ENCODE measurements at places on chromosomes 7 and 10. TPM values are rescaled to one million over a fixed set of nuclear protein-coding genes. Genes with fewer than 3 reads are reported as not detected.

The PIP gene
- not detected for total RNA-seq

The BMPER gene
- 10.0 TPM for total RNA-seq

DNA sequence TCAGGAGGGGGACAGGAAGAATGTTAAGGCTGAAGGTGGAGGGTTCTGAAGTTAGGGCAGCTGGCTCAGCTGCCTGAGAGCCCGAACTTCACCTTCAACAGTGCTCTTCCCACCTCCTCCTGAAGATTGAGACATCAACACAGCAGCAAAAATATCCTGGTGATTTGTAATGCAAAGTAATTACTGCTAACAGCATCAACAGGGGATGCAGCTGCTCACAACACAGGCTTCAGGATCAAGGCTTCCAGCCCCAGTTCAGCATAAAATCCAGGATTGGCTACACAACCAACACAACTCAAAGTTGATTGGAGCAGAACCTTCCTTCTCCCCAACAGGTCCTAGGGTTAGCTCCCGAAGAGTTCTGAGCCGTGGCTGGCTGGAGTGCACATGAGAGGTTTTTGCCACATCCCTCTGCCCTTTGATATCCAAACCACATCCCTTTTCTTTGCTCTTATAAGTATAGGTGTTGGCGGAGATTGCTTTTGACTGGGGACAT lies 242.4 kb downstream of the KIAA1217 start:
- H3K4me3 ChIP-seq: no peak overlapping the region
- H3K27me3 ChIP-seq: no peaks in the 10 kb centered on the region
- no peak for DNase-seq
- no peak overlapping the region for H3K27ac ChIP-seq

DNA sequence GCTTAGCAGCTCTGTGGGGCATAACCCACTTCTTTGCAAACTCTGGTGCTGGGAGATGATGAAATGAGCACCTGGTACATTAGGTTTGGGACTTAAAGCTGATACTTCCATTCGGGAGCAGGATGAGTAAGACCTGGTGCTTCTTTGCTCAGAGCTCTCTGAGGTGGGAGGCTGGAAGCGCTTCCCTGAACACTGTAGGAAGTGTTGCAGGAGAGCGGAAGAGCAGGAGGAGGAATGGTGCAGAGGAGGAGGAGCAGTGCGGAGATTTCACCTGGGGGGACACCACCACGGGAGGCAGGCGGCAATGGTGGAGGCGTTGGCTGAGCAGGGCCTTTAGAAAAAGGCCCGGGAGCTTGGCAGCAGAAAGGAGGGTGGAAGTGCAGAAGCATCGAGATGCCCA lies 142.5 kb downstream of the MGMT start:
- no peak overlapping the region for H3K27ac ChIP-seq
- DNase-seq: no peak
- H3K27me3 ChIP-seq: no peaks in the 10 kb centered on the region
- H3K4me1 ChIP-seq: no peaks in the 10 kb centered on the region

DNA sequence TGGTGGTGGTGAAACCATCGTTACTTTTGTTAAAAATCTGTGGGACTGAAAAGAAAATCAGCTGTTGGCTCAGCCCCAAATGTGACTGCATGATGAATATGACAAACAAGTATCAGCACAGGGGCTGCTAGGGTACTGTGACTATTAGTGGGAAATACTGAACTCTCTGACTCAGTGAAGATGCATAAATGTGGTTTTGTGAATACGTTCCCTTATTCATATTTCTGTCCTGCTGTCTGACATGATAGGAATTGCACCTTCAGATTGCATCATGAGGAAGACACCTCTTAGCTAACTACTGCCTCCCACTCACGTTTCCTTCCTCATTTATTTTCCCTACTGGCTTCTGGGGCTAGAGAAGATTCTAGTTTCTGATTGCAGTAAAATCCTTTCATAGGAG lies 1.4 kb downstream of the CLEC5A start:
- DNase-seq: no peak
- H3K27ac ChIP-seq: no peak overlapping the region
- H3K36me3 ChIP-seq: no peaks in the 10 kb centered on the region
- H3K4me3 ChIP-seq: no peak overlapping the region
- H3K27me3 ChIP-seq: no peaks in the 10 kb centered on the region

GRCh38 chr10:80203835-80204676 lies 1.3 kb downstream of the ANXA11 start:
- H3K27ac ChIP-seq: peak overlapping the region; percentile 96
- peak; percentile 87 for DNase-seq
- H3K36me3 ChIP-seq: no peaks in the 10 kb centered on the region

GRCh38 chr7:107961405-107961804 lies 41.6 kb downstream of the LAMB1 start:
- peaks cover 12% of the 10 kb centered on the region for H3K4me1 ChIP-seq
- no peaks in the 10 kb centered on the region for H3K27me3 ChIP-seq
- H3K36me3 ChIP-seq: peaks cover 37% of the 10 kb centered on the region
- no peak overlapping the region for H3K4me3 ChIP-seq
- peak overlapping the region; percentile 17 for H3K27ac ChIP-seq

- H3K4me3 ChIP-seq: no peak overlapping the region
- no peaks in the 10 kb centered on the region for H3K27me3 ChIP-seq
- DNase-seq: no peak
- H3K4me1 ChIP-seq: no peaks in the 10 kb centered on the region
- no peak overlapping the region for H3K27ac ChIP-seq
- H3K36me3 ChIP-seq: no peaks in the 10 kb centered on the region
Measured at GRCh38 chr10:100076750-100077149, 4.9 kb downstream of the CPN1 start.
